ENCODE measurements at places on chromosomes 13 and 19.

DNA sequence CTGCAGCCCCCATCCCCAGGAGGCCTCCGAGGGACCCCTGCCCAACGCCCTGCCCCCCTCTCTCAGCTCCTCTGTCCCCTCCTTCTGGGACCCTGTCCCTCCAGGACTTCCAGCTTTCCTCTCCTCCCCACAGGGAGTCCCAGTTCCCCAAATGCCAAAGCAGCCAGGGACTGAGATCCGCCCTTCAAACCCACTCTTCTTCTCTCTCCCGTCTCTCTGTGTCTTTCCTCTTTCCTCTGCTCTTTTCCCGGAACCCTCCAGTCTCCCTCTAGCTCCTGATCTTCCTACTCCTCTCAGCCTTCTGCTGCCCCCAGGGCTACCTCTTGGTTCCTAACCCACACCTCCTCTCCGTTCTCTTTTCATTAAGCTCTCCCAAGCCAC lies 377 bp downstream of the CA11 start:
- DNase-seq: no peak

- DNase-seq: no peak
Measured at GRCh38 chr19:38059897-38060296, 152.9 kb downstream of the SIPA1L3 start.

DNA sequence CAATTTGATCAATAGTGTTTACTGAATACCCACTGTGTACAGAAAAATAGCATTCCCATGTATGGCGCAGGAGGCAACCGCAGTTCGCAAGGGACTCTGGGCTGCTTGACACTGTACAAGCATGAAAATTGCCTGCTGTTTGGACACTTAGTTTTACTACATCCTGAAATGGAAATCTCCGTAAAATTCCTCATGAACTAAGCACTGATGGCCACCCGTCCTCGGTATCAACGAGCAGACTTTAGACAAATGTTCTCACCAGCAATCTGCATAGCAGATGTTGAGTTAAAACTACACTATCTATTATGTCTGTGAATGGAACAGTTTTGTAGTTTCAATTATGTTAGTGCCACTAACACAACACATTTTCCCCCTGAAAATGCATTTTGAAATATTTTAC lies 294.7 kb downstream of the DCLK1 start:
- no peak for DNase-seq

DNA sequence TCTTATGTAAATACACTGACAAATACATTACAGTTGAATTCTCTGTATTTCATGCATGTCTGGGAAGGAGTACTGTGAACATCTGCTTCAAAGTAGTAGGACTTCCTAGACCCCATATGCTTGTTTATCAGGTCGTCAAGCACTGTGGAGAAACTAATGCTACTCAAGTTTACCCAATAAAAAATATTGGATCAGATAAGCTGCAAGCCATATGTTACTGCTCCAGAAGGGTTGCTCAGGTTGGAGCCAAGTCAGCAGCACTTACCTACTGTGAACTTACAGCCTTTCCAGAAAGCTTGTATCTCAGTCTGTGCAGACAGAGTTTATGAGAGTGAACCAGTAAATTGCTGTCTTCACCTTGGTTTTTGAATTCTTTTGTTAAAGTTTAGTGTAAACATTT lies 36.2 kb downstream of the SLAIN1 start:
- no peak for DNase-seq

Data from iPS-NIHi11 (cell line).